ENCODE measurements at places on chromosomes 12 and 14.

DNA sequence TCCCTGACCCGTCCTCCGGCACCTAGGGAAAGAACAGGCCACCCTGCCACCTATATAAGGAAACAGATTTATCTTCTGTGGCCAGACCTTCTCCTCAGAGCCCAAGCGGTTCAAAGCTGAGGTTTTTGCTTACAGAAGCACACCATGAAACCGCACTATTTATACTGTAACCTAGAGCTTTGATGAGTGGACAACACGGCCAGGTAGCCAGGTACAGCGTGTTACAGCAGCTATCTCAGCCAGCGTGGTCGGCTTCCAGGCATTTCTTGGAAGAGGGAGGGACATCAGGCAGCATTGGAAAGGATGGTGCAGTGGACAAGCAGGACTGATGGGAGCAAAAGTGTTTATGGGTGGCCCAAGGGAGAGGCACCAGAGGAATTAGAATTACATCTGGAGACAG is 34.4 kb downstream of the TTC7B start:
- no peak for DNase-seq

GRCh38 chr14:75886636-75887348 is 95.0 kb downstream of the TGFB3 start:
- DNase-seq = no peak

DNA sequence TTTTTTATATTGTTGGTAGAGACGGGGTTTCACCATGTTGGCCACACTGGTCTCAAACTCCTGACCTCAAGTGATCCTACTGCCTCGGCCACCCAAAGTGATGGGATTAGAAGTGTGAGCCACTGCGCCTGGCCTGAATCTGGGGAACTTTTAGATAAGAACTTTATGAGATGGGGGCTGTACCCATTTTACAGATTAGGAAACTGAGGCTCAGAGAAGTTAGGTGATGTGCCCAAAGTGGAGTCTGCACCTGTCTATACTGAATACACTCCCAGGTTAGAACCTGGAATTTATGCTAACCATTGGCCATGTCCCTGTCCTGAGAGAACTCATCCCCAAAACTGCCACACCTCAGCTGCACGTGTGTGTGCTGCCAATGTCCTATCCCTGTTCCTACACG is 81.9 kb downstream of the ESRRB start:
- no peak for DNase-seq

- no peak for DNase-seq
Measured at GRCh38 chr14:65296402-65296801, 116.1 kb upstream of the FUT8 start.

- DNase-seq = no peak
Measured at GRCh38 chr14:61872452-61872851, 110.2 kb downstream of the SNAPC1 start.

- DNase-seq = peak; percentile 8
Measured at GRCh38 chr12:52741375-52742195, 35.6 kb downstream of the KRT76 start.

- no peak for DNase-seq
Measured at GRCh38 chr12:108390495-108391203, 51.5 kb upstream of the CMKLR1 start.

DNA sequence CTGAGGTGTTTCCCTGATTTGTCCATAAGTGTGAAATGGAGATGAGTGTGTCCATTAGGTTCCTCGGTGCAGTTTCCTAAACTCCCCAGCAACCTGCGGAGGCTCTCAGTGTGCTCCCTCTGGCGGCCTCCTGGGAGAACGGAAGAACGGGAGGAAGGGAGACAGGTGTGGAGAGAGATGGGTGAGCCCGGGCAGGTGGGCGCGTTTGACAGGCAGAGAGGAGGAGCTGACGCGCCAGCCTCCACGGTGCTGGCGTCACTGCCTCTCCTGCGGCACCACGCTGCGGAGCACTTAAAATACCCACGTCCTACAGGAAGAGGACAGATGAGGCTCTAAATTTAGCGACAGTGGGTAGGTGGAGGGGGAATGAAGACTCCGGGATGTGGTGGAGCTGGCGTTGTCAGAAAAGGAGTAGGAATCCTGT is 26.8 kb upstream of the PEX5 start:
- DNase-seq = no peak

DNA sequence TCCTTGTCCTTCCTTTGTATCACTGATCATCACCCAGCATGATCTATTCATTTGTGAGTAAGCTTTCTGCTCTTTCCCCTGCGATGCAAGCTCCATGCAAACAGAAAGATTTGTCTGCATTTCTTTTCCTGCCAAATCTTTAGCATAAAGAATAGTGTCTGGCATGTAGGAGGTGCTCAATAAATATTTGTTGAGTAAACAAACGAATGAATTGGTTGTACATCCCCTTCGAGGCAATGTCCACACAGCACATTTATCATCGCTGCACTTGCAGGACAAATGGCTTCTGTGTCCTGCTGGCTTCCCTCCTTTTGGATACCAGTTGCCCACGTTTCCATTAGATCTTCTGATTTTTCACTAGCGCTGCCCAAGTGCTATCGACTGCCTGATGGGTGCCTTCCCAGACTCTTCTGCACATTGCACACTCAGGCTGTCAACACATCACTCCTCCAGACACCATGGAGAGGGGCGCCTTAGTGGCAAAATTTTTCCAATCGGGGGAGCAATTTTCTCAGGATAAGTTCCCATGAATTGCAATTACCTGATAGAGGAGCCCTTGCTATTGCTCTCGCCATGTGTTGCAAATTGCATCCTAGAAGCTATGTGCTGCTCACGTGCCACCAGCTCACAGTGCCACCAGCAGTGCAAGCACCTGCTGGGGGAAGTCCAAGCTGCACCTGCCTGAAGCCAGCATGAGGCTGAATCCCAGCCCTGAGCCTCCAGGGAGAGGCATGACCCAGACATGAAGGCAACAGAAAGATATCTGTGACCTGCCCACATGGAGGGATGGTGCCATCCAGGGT is 206.6 kb downstream of the KIF26A start:
- no peak for DNase-seq

DNA sequence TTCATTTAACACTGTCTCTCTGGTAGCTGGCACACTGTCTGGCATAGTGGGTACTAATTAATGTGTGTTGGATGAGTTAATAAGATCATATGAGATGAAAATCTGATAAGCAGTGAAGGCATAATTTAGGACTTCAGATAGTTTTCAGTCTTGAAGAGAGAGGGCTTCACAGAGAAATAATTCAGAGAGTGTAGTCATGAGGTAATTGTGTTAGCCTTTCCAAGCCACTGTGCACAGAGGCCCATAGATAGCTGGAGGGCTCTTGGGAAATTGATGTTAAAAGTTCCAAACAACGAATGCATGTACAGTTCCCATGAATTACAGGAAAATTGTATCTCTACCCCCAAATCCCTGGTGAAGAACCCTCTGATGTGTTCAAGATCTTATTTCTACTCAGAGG is 133.8 kb upstream of the HMGA2 start:
- no peak for DNase-seq

DNA sequence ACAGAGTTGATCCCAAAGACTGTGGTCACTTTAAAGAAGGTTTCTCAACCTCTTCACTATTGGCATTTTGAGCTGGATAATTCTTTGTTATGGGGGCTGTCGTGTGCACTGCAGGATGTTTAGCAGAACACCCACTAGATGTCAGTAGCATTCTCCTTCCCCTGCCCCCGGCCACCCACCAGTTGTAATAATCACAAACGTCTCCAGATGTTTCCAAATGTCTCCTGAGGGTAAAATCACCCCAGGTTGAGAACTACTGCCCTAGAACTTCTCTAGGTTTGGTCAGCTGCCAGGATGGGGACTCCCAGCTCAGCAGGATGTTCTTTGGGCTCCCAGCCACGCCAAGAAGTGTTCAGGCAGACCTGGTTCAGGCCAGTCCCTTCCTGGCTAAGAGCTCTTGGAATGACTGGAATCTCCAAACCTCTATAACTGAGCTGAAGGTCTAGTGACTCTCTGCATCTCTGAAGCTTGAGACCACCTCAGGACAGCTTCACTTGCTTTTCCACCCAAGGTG is 12.5 kb upstream of the AJUBA start:
- DNase-seq = peak; percentile 59

GRCh38 chr12:40158592-40159111 is 52.8 kb upstream of the SLC2A13 start:
- no peak for DNase-seq

GRCh38 chr14:58455593-58456265 is 28.2 kb downstream of the KIAA0586 start:
- DNase-seq = no peak

DNA sequence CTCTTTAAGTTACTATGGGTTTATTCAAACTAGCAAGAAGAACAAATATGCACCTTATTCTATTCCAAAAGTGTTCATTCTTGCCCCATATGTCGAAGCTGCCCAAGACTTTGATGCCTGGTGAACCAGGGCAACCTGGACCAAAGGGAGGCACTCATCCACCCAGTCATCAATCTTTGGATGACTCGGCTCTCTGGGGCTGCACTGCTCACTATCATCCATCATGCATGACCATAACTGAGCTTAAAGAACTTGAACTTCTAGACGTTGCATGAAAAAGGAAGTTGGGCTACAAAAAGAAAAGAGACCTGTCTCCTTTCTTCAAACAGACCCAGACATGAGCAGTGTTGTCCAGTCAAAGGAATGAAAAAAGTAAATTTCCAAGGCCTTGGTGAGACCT is 1.2 kb downstream of the KRT4 start:
- DNase-seq = no peak

- DNase-seq = no peak
Measured at GRCh38 chr12:43761500-43761899, 2.7 kb downstream of the IRAK4 start.

DNA sequence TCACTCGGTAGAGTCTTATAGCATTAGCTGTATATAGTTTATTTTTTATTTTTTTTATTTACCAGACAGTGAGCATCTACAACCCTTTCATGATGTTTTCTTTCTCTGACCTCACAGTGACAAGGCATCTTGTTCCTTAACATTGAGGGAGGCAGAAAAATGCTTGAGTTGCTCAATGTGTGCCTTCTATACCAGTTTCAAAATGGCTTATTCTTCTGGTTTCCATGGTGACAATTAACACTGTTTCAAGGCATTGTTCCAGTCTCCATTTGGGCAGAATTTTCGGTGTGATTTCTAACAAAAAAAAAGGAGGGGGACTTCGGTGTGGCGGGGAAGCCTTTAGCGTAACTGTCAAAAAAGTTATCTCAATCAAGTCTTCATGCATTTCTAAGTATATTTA is 209.7 kb upstream of the NPAS3 start:
- no peak for DNase-seq

DNA sequence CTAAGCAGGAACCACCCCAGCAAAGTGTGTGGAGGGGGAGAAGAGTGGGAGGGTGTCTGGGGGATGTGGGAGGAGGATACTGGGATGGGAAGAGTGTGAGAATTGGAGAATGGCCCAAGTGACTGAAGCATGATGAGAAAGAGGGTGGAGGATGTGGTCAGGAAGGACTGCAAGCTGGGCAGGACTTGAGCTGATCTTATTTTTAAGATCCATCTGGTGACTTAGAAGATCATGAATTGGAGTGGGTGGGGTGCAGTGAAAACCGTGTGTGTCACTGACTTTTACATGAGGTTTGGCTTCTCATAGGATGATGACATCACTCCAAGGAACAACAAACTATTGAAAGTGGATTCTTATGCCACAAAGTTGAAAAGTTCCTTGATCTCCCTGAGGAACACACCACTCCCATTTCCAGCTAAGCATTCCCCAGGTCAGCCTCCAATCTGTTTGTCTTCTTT is 287.5 kb downstream of the GALC start:
- no peak for DNase-seq

DNA sequence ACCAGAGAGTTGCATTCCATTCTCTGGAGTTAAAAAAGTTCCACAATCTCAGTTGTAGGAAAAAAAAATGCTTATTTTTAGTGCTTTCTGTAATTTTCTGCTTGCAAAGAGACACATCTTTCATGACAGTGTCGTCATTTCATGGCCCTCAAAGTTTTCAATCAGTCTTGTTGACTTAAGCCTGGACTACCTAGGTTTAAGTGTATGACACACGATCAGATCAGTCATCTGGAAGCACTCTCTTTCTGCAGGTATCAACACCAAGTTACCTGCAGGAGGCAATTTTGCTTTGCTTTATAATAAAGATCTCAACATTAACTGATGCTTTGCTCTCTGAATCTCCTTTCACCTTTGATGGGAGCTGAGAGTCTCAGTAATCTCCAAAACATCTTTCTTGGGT is 251.6 kb downstream of the BCAT1 start:
- DNase-seq = no peak

DNA sequence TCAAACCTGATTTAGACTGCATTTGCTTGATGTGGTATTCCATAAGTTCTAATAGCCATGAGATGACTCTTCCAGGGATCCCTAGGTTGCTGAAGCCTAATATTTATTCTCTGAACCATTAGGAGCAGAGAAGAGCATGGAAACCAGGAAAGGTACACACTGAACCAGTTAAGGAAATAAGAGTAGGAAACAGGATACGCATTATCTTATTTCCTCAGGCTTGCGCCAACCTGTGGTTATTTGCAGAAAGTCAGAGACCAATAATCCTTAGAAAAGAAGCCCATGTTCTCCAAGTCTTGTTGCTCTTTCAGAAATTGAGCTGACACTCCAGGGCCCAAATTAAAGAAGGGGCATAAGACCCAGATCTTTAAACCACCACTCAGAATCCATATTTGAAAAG is 41.8 kb upstream of the SMUG1 start:
- no peak for DNase-seq

- no peak for DNase-seq
Measured at GRCh38 chr12:8960176-8960575, 10.7 kb upstream of the M6PR start.

- DNase-seq = no peak
Measured at GRCh38 chr12:124696693-124697476, 129.5 kb upstream of the NCOR2 start.

DNA sequence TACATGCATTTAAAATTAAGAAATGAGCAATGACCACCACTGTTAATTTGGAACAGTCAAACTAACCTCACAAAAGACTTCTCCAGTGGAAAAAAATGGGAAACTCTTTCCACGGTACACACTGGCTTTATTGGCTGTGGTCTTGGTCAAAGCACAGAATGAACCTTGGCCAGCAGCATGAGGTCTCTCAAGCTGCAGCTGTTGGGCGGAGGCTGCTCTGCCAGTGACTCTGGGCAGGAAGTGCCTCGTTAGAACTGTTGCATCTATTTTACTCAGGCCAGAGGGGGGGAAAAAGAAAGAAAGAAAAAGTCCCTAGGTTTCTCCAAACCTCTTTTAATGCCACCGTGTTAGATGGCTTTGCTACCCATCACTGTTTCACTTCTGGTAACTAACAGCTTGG is 279.8 kb upstream of the DIO2 start:
- DNase-seq = no peak

- DNase-seq = no peak
Measured at GRCh38 chr14:98175436-98175835, 1096.6 kb downstream of the BCL11B start.

DNA sequence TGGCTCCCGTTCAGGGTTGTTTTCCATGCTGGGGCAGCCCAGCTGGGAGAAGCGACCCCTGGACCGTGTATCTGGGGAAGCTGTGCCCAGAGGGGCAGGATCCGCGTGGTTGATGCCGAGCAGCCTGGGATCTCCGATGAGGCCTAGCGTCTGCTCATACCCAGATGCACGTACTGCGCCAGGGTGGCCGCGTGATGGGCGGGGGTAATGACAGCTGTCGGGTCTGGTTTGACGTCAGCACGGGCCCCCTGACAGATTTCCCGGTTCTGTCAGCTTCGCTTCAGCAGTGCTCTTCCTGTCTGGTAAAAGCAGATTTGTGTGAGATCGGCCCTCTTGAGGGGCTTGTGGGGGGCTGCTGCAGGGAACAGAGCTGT is 147.3 kb downstream of the TSPAN9 start:
- DNase-seq = no peak

Measured in HCEC 1CT (cell line).